Stimulated activated CD8-positive, alpha-beta memory T cell treated with anti-CD3 and anti-CD28 coated beads, Interleukin-15, amount 100 ng/mL, for 24 hours (primary cell): ENCODE measurements at places on chromosomes 7 and 10.

GRCh38 chr7:18866359-18867036 is 250.9 kb downstream of the TWIST1 start:
- DNase-seq: no peak

- DNase-seq: no peak
These were observed 143.3 kb downstream of the KCNMA1 start for GRCh38 chr10:77494327-77494726.

DNA sequence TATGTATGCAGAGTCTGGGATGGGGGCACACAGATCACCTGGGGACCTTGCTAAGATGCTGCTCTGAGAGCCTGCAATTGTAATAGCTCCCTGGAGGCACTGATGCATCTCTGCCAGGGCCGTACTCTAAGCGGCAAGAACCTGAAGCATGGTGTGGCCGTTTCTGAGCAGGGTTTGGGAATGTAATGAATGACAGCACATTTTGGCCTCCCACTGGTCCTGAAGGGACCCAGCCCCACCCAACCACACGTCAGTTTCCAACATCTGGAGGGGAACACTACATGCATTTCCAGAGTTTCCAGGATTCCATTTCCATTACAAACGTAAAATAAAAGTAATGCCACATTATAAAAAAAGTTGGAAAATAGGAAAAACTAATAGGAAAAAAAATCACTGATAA is 14.0 kb downstream of the ZCCHC24 start:
- DNase-seq: no peak

DNA sequence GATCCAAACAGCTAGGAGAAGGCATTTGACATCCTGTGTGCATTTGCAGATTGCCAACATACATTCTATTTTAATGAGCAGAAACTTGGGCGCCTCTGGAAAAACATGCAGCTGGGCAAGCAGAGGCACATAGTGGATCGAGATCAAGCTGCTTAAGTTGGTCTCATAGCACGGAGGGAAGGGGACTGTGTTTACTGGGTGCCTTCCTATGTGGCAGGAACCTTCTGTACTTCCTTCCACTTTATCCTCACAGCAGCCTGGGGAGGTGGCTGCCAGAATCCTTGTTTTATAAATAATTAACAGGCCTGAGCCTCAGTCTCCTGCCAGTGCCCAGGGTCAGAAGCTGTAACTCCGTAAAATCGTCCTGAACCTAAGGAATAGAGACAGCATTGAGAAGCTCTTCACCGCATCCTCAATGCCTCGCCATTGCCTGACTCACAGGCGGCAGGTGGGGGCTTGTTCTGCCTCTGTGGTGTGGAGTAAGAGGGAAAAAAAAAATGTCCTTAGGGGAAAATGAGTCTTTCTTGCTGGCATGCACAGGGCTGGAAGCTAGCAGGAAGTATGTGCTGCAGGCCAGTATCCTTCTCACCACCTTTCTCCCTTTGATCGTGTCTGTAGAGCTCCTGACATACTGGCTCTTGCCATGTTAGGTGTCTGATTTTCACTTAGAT is 6.2 kb downstream of the VWA2 start:
- no peak for DNase-seq

- no peak for DNase-seq
These were observed 15.1 kb upstream of the VIPR2 start for GRCh38 chr7:159159731-159160130.

DNA sequence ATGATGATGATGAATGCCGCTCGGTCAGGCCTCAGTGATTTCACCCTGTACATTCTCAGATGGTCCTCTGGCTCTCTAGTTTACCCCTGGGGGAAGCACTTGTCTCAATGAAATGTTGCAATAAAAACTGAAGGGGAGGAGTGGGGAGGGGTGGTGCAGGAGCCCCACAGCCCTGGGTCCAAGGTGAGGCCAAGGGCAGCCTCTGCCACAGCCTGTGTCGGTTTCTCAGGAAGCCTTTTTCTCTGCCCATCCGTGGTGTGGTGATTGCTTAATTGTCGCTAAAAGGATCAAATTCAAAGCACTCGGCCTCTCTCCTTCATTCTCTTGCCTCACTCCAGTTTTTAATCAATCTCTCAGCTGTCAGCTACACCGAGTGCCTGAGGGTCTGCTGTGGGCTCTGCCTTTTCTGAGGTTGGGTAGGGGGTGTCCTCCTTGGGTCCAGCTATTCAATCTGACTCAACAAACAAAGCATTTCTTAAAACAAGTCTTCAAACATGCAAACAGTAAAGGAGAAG is 39.1 kb upstream of the HSPA12A start:
- DNase-seq: no peak

DNA sequence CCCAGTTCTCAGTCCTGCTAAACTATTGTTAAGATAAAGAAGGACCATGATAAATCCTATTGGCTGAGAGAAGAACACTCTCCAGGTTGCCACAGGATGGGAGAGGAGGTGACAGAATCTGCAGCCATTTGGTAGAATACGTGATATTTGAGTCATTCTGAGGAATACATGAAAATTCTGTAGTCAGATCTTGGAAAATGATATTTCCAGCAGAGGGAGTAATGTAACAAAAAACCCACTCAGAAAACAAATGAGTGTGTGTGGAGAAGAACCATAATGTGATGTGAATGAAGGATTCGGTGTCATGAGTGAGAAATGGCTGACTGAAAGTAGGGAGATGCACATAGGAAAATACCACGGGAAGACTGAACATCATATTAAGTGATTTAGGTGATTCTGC is 128.5 kb upstream of the PFKP start:
- no peak for DNase-seq

GRCh38 chr7:110647266-110647665 is 443.7 kb upstream of the LRRN3 start:
- DNase-seq: no peak

GRCh38 chr10:128095027-128095752 is 31.0 kb downstream of the MKI67 start:
- no peak for DNase-seq
